Non-pigmented ciliary epithelial cell (primary cell): ENCODE measurements at places on chromosomes 12 and 14.

DNA sequence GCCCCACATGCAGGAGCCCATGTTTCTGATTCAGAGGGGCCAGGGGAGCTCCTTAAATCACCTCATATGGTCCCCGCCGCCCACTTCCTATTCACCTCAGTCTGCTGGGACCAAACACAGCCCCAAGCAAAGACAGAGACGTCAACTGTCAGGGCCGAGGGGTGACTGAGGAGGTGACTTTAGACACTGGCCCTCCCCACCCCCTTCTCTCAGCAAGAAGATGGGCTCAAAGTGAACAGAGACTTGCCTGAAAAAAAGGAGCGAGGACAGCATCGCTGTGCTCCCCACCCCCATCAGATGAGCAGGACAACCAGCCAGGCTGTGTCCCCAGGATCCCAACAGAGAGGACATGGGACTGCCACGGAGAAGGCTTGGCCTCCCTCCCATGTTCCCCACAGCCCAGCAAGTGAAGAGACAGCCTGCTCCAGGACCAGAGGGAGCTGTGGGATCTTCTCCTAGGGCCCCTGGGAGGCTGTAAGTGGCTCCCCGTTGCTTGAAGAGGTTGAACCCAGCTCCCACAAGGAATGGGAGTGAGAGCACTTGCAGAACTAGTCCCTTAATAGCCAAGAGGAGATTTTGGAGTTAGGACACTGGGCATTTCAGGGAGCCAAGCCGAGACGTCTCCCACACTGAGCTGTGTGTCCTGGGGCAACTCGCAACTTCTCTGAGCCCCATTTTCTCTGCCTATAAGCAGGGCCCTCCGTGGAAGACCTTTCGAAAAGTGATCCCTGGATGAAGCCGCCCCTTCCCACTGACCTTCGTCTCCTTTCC is 1.3 kb upstream of the KRT79 start:
- no peak for DNase-seq

DNA sequence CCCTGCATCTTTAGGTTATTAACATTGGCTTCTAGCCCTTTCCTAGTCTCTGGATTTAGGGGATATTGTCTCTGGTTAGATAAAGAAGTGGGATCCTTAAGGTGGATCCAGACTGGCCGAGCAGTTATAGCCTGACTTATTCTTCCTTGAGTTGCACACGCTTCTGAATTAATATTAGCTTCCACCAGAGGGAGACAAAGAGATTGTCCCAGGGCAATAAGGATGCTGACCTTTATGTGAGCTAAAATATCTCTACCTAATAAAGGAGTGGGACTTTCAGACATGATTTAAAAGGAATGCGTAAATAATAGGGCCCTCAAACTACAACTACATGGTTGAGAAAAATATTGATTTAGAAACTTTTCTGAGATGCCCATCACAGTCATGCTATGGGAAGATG is 139.7 kb downstream of the SLCO1B3 start:
- peak; percentile 4 for DNase-seq

DNA sequence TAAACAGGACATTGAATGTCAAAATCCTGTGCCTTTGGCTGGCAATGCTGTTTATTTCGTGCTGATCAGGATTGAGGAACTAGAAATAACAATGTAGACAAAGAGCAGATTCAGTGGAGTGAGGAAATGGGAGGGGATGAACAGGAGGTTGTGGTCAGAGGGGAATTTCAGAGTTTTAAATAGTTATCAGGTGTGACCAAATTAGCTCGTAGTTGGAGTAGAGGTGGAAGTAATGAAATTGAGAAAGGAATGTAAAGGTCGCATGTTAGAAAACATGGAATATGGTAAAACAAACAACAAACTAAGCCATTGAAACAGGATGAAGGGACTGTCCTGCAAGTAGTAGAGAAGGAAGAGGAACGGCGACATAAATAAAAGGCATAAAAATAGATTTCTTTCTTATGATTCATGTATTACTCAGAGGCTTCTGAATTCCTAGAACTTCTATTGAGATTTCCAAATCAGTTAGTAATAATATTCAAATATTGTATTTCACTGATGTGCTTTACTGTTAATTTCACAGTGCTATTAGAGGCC is 9.5 kb upstream of the SAV1 start:
- no peak for DNase-seq

GRCh38 chr14:88621100-88621499 is 58.3 kb downstream of the ZC3H14 start:
- no peak for DNase-seq

DNA sequence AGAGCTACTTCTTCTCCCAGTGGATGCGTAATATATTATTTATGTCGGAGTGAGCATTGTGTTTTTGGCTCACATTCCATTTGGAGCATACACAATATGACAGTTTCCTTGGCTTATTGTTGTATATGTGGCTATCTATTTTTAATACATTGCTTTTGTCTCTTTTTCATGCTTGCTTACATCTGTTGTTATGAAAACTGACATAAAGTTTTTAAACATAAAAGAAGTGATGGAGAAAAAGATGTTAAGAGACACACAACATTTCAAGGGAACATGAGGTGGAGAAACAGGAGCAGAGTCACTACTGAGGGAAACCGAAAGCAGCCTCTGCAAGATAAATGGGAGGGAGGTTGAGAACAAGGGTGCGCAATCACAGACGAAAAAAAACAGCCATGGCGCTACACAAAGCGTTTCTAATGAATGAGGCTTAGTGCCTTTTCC is 228.4 kb upstream of the NPAS3 start:
- DNase-seq = no peak

DNA sequence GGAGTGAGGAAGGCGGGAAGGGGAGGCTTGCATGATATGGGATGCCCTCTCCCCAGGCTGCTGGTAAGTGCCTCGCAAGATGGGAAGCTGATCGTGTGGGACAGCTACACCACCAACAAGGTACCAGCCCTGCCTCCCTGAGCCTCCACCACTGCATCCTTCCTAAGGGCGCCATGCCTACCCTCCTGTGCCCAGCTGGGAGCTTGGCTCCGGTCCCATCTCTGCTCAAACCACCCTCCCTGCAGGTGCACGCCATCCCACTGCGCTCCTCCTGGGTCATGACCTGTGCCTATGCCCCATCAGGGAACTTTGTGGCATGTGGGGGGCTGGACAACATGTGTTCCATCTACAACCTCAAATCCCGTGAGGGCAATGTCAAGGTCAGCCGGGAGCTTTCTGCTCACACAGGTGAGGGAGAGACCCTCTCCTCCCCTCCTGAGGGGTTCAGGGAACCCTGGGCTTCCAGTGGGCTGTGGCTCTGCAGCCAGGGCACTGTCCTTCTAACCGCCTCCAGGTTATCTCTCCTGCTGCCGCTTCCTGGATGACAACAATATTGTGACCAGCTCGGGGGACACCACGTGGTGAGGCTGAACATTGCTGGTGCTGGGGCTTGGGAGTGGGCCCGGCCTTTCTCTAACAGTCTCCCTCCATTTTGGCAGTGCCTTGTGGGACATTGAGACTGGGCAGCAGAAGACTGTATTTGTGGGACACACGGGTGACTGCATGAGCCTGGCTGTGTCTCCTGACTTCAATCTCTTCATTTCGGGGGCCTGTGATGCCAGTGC is 2.6 kb downstream of the GNB3 start:
- no peak for DNase-seq

GRCh38 chr12:104438134-104438533 is 18.6 kb upstream of the CHST11 start:
- DNase-seq = no peak

GRCh38 chr12:71415336-71416231 is 24.0 kb upstream of the LGR5 start:
- no peak for DNase-seq

- DNase-seq = no peak
These were observed 411.1 kb upstream of the MDGA2 start for GRCh38 chr14:48086516-48086915.

DNA sequence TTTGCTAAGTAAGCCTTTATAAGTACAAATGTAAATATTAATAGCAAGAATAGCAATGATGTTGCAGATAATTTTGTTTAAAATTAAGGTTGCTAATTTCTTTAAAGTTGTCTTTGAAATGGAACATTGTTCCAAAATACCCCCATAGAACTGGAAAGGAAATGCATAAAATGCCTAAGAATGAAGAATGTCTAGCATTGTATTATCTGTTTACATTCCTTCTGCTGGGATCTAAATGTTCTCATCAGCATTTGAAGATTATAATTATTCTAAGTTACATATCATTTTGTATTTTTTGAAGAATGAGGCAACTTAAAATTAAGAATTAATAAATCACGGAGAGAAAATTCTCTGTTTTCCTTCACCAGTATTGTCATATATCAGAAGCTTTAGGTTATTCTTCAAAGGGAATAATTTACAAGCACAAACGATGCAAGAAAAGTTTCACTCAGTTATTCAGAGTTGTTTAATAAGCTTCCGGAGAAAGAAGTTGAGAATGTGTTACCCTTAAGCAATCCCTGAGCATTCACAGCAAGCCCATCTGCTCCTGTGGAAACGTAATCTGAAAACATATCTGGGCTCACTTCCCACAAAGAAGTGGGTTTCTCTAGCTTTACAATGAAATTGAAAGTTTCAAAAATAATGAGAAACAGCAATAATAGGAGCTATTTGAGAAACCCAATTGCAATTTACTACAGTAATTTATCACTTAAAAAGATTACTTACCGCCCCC is 21.3 kb downstream of the SLC6A15 start:
- peak; percentile 47 for DNase-seq

GRCh38 chr12:106974511-106974910 is 12.4 kb downstream of the MTERF2 start:
- DNase-seq = no peak

DNA sequence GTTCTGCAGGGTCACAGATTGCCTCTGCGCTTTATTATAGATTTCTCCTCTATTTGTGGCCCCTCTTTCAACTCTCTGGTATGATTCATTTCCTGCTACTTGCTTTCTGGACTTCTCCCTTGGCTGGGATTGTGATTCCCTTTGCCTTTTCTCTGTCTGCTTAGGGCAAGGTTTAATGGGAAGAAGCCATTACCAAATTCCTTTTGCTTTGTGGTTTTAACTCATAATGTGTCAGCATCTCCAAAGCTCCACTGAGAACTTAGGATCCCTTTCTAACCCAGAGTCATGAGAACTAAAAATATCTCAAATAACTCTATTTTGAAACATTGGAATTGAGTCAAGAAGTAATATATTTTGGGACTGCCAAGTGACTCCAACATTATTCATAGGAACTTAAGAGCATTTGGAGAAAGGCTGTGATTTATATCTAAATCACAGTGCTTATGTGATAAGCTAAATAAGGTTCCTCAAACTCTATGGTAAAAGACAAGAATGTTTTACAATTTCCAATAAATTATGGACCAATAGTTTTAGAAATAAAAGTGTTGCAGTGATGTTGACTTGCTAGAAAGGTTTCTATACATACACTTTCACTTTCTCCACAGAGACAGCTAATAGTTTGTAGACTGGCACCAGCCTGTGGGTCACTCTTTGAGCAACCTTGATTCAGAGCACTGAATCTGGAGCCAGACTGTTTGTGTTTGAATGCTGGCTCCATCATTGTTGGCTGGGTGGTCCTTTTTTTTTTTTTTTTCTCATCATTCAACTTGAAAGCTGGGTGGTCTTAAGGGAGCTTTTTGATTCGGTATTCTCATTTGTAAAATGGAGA is 93.9 kb downstream of the DACT1 start:
- DNase-seq = peak; percentile 98

- no peak for DNase-seq
These were observed 31.5 kb upstream of the CRADD start for GRCh38 chr12:93645702-93646101.

- no peak for DNase-seq
These were observed 18.6 kb downstream of the SYNJ2BP start for GRCh38 chr14:70398280-70398679.

- no peak for DNase-seq
These were observed 47.1 kb downstream of the PLXNC1 start for GRCh38 chr12:94195483-94195882.
